Right renal pelvis (tissue), 4 donors: ENCODE measurements at places on chromosomes 4 and X.

- no peak for DNase-seq
Observed at GRCh38 chr4:88802138-88802537, 104.5 kb upstream of the NAP1L5 start.

GRCh38 chr4:183181081-183181480 lies 82.0 kb downstream of the WWC2 start:
- no peak for DNase-seq

DNA sequence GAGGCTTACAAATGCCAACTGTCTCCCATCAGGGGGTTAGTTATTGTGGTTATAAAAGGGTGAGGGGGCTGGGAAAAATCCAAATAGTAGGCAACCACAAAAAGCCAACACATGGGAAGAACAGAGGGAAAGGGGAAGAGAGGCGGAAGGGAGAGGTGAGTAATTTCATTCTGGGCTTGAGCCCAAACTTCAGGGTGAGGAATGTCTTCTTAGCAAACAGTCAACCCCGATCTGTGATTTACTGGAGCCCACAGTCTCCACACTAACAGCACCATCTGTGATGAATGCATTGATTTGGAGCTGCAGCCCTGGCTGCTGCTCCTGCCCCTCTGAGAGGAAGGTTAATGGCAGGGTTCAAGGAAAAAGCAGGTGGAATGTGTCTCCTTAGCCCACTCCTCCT lies 162.2 kb upstream of the GPR101 start:
- DNase-seq = no peak

- DNase-seq = no peak
Observed at GRCh38 chrX:44945736-44946135, 72.7 kb downstream of the KDM6A start.

GRCh38 chr4:104248726-104249125 lies 246.0 kb downstream of the CXXC4 start:
- DNase-seq = no peak

- DNase-seq = peak; percentile 26
Observed at GRCh38 chr4:169791527-169792156, 33.9 kb upstream of the HPF1 start.

GRCh38 chr4:150890246-150890645 lies 124.8 kb downstream of the LRBA start:
- no peak for DNase-seq

- no peak for DNase-seq
Observed at GRCh38 chr4:32858971-32859370, 2138.8 kb downstream of the PCDH7 start.
